ENCODE measurements at places on chromosomes 6 and 20.

DNA sequence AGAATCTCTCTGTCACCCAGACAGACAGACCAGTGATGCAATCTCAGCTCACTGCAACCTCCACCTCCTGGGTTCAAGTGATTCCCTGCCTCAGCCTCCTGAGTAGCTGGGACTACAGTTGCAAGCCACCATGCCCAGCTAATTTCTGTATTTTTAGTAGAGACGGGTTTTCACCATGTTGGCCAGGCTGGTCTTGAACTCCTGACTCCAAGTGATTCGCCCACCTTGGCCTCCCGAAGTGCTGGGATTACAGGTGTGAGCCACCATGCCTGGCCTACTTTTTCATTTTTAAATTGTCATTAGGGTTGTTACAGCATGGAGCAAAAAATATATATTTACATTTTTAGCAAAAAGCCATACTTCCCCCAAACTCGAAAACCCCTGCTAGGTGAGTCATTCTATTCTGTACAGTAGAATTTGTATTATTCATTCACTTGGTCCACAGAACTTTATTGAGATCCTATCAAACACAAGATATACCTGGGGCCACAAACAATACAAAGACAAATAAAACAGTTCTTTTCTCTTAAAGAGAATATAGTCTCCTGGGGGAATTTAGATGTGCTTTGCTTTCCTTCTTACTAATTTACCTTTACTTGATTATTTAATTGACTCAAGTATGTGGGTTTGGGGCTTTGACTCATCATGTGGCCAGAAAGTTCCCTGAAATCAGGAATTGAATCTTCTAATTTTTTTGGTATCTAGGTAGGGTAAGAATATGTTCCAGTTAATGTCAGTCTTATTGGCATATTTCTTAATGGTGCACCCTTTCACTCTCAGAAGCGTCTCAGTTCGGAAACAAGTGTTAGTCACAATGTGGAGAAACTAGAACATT, 16.6 kb upstream of the CCND3 start:
- no peak for DNase-seq

DNA sequence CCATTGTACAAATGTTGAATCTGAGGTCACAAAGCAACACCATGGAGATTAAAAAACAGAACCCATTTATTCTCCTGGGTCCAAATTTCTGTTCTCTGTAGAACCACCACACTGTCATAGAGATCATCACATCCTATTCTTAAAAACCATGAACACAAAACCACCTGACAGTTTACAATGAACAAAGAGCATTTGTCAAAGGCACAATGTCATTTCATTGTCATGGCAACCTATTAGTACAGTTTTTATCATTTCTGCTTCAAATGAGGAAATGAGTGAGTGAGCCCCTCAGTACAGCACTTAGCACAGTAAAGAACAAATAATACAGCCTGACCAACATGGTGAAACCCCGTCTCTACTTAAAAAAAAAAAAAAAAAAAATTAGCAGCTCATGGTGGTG, 23.1 kb upstream of the LAMP5 start:
- no peak for DNase-seq

GRCh38 chr20:43383026-43383795, 74.5 kb upstream of the SRSF6 start:
- no peak for DNase-seq

DNA sequence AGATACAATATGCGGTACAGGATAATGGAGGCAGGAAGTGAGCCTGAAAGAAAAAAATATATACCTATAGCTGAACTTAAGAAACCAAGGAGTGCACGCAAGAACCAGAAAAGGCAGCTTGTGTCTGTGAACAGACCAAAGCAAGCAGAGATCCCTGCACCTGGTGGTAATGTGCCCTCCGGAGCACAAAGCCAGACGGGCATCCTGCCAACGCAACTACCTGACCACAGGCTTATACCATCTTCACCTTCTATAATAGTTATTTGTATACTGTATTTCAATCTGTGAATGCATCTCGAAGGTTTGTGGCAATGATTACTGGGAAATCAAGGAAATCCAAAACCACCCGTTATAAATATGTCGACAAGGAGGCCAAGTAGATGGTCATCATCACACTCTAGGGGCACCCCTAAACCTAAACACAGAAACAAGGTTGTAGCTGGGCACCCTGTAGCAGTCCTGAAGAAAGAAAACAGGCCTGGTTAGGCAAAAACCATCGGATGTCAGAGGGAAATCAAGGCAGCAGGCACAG, 801 bp downstream of the FBXL4 start:
- DNase-seq, result no peak

- DNase-seq, result no peak
Observed at GRCh38 chr6:158785036-158785435, 34.1 kb downstream of the EZR start.

DNA sequence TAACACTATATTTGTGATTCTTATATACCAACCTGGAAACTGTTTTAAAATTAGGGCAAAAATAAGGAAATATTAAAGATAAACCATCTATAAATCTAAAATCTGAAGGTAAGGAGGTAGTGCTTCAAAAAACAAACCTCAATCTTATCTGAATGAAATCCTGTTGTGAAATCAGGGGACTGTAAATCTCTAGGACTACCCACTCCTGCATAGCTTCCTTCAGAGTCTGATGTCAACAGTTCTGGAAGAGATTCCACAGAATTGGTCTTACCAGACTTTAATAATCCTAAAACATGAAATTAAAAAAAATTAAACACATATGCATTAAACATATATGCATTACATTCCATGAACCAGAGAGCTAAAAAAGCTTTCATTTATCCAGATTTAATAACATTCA, 51.4 kb downstream of the IBTK start:
- no peak for DNase-seq

GRCh38 chr6:34272013-34272926, 23.5 kb upstream of the SMIM29 start:
- no peak for DNase-seq

- DNase-seq, result no peak
Observed at GRCh38 chr6:40584741-40585140, 2.4 kb downstream of the LRFN2 start.

- no peak for DNase-seq
Observed at GRCh38 chr20:48604426-48604825, 223.4 kb downstream of the PREX1 start.

DNA sequence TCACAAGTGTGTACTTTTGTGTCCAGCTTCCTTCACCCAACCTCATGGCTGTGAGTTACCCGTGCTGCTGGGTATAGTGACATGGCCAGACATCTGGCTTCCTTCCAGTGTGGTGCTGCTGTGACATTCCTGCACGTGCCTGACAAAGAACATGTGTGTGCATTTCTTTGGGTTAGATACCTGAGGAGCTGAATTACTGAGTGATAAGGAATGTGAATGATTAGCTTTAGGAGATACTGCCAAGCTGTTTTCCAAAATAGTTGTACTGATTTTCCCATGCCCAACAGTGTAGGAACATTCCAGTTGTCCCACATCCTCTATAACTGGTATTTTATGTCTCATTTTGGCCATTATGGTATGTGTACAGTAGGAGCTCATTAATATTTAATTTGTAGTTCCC, 132.5 kb downstream of the PREX1 start:
- DNase-seq, result no peak

GRCh38 chr6:166866839-166867637, 89.3 kb downstream of the RNASET2 start:
- no peak for DNase-seq

DNA sequence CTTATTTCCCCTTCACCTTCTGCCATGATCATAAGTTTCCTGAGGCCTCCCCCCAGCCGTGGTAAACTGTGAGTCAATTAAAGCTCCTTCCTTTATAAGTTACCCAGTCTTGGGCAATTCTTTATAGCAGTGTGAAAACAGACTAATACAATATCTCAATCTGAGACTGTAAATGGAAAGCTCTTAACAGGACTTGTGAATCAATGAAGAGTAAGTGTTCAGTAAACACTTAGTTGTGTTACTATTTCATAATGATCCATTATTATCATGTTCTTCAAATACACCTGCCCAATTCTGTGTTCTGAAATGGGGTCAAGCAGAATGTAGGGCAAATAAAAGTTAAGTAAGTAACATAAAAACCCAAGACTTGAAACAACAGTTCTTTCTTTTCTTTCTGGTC, 266.2 kb downstream of the TENT5A start:
- peak; percentile 42 for DNase-seq

DNA sequence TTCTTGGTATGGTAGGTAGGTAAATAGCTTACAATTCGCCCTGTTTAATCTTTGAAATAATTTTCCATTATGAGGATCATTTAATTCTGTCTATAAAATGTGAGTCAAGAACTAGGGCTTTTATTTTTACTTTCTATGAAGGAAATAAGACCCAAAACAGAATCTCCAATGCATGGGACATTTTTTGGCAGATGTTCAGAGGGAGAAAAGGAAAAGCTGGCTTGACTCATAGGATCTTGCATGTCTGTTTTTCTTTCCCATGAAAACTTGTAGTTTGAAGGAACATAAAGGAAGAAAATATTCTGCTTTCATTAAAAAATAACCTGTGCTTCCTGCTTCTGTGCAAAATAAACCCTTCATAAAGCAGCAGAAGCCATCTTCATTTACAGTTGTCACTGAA, 143.1 kb upstream of the INSM1 start:
- DNase-seq, result no peak

- DNase-seq, result no peak
Observed at GRCh38 chr6:151452750-151453427, 963 bp upstream of the RMND1 start.

DNA sequence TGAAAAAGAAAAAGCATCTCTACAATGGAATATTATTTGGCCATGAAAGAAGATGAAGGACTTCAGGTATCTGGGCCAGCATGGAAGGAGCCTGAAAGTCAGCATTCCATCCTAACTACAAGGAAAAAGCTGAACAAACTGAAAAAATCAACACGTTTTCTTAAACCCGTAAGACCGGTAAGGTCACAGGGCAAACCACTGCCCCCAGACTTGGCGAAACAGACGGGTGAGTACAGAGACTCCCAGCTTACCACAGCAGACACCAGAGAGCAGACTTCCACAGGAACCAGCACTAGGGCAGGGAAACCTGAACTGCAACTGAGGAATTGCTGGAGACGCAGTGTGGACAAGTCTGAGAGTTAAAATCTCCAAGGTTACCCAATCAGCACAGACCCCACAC, 31.4 kb downstream of the BEND3 start:
- no peak for DNase-seq

GRCh38 chr6:127959869-127960268, 59.0 kb upstream of the THEMIS start:
- DNase-seq, result no peak

DNA sequence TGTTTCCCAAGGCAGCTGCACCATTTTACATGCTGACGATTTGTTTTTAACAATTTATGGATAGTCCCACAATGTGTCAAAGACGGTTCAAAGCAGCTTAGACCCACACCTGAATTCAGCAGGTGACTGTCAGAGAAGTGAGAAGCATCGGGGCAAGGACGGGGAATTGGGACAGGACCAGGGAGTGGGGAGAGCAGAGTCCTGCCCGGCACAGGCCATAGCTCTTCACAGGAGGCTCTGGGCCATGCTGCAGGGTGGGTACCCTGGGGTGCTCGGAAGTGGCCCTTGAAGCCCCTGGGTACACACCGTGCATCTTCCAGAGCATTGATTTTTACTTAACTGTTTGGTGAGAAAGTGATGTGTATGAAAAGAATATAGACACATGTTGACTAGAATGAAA, 33.2 kb upstream of the PHACTR3 start:
- DNase-seq, result no peak

GRCh38 chr6:87436435-87436834, 28.7 kb downstream of the CFAP206 start:
- no peak for DNase-seq

DNA sequence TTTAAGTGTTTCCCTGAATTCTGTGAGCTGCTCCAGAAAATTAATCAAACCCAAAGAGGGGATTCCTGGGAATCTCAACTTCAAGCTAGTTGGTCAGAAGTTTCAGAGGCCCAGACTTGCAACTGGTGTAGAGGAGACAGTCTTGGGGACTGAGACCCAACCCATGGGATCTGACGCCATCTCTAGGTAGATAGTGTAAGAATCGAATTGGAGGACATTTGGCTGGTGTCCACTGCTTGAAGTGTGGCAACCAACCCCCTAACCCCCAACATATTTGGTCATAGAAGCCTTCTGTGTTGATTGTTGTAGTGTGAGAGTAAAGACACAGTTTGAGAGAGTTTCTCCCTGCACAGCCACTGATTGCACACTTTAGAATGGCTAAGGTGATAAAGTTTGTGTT, 103.5 kb upstream of the CARMIL1 start:
- no peak for DNase-seq

- DNase-seq, result no peak
Observed at GRCh38 chr6:83601119-83601518, 88.8 kb downstream of the PRSS35 start.

- DNase-seq, result no peak
Observed at GRCh38 chr6:111573131-111573883, 32.4 kb downstream of the TRAF3IP2 start.

GRCh38 chr6:153328194-153328593, 197.1 kb upstream of the RGS17 start:
- no peak for DNase-seq

DNA sequence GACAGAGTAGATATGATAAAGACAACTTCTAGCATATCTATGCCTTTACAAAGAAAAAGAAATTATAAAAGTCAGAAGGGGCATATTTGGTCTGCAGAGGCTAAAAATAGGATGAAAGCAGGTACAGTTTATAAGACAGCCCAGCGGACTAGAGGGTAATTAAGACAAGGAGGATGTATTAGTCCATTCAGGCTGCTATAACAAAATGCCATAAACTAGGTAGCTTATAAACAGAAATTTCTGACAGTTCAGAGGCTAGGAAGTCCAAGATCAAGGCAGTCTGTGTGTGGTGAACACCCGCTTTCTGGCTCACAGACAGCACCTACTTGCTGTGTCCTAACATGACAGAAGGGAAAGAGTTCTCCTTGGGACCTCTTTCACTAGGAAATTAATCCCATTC, 5.7 kb downstream of the HBS1L start:
- DNase-seq, result no peak

- DNase-seq, result no peak
Observed at GRCh38 chr20:63846128-63846771, 15.0 kb upstream of the ABHD16B start.

DNA sequence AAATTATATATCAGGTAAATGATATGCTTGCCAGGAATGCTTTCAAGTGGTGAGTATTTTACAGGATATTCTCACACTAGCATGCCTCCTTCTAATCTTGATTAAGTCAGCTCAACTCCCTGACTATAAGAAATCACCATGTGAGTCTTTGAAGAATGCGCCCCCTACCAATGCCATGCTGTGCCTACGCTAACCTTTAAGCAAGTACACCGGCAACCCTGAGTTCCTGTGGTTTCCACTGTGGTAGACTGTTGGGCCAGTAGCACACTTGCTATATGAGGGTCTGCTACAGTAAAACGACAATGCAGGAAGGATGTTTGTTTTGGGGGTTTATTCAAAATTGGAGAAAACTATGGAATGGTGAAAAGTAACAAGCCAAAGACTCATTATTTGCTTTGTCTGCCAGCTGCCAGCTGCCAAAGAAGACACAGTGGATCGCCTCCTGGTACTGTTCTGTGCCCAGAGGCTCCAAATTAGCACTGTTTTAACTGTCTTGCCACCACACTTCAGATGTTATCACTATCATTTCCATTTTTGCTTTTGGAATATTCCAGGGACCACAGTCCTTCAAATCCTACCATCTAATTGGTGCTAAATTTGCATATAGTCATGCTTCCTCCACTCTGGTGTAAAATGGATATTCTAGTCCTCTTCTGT, 333.5 kb downstream of the RNGTT start:
- DNase-seq, result no peak

- DNase-seq, result no peak
Observed at GRCh38 chr6:146282837-146283236, 254.0 kb downstream of the GRM1 start.
